ENCODE measurements at places on chromosomes 1 and 21.

- no peak for DNase-seq
- no peak overlapping the region for H3K4me3 ChIP-seq
Measured at GRCh38 chr21:42799516-42799915, 79.8 kb downstream of the WDR4 start.

DNA sequence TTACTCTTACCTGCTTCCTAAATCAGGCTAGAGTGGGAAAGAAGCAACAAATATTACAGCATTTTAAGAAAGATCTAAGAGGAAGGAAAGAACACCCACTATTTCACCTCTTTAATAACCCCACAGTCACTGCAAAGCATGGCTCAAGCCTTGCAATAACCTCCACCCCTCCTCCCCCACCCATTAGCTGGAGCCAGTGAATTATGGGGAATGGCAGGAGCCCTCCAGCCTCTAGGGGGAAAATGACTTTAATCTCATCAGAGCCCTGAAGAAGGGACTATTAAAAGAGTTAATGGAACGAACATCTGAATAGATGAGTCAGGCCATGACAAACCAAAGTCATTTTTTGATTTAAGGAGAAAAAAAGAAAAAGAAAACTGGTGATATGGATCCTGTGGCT lies 630.7 kb upstream of the PLXNA2 start:
- H3K36me3 ChIP-seq = no peaks in the 10 kb centered on the region
- no peak for DNase-seq
- no peak overlapping the region for H3K27ac ChIP-seq
- H3K4me3 ChIP-seq = no peak overlapping the region
- no peaks in the 10 kb centered on the region for H3K27me3 ChIP-seq
- H3K4me1 ChIP-seq = no peaks in the 10 kb centered on the region

- H3K4me3 ChIP-seq = no peak overlapping the region
- H3K4me1 ChIP-seq = peaks cover 30% of the 10 kb centered on the region
- H3K27me3 ChIP-seq = no peaks in the 10 kb centered on the region
Measured at GRCh38 chr1:224404916-224405603, 29.5 kb downstream of the WDR26 start.

GRCh38 chr1:32884726-32885125 lies 1.6 kb upstream of the HPCA start:
- no peak overlapping the region for H3K4me3 ChIP-seq
- H3K4me1 ChIP-seq = peaks cover 4% of the 10 kb centered on the region
- DNase-seq = no peak
- peaks cover 50% of the 10 kb centered on the region for H3K27me3 ChIP-seq
- no peaks in the 10 kb centered on the region for H3K36me3 ChIP-seq

DNA sequence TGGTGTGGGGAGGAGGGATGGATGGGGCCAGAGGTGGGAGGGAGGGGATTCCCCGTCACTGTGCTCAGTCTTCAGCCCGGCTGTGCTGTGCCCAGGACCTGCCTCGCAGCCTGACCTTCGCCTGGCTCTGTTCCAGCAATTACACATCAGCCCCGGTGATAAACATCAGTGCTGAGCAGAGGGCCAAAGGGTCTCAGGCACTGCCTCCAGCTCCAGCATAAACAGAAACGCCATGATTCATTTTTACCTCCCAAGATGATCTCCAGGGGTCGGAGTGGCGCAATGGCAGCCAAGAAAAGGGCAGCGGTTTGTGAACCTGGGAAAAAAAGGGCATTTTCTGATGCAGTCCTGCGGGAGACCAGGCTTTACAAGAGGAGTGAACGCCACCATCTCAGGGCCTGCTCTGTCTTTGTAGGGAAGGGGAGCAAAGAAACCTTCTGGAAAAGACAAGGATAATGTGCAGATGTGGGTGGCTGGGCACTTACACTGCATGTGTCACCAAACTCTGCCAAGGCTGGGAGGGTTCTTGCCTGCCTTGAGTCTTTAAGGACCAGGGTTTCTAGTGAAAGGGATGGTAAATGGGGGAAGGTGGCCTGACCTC lies 28.1 kb downstream of the SHISA4 start:
- peaks cover 11% of the 10 kb centered on the region for H3K27me3 ChIP-seq
- DNase-seq = no peak
- H3K36me3 ChIP-seq = no peaks in the 10 kb centered on the region
- no peak overlapping the region for H3K27ac ChIP-seq
- H3K4me3 ChIP-seq = no peak overlapping the region

- H3K36me3 ChIP-seq = peaks cover 2% of the 10 kb centered on the region
- H3K27me3 ChIP-seq = no peaks in the 10 kb centered on the region
- no peak for DNase-seq
Measured at GRCh38 chr1:20978413-20978812, 191.3 kb upstream of the HP1BP3 start.

GRCh38 chr1:102942324-102942723 lies 166.0 kb downstream of the COL11A1 start:
- no peaks in the 10 kb centered on the region for H3K4me1 ChIP-seq
- no peaks in the 10 kb centered on the region for H3K27me3 ChIP-seq
- no peak for DNase-seq
- H3K4me3 ChIP-seq = no peak overlapping the region
- H3K27ac ChIP-seq = no peak overlapping the region

- no peaks in the 10 kb centered on the region for H3K36me3 ChIP-seq
- H3K4me3 ChIP-seq = no peak overlapping the region
- no peak overlapping the region for H3K27ac ChIP-seq
- H3K27me3 ChIP-seq = no peaks in the 10 kb centered on the region
- no peak for DNase-seq
- no peaks in the 10 kb centered on the region for H3K4me1 ChIP-seq
Measured at GRCh38 chr1:195462646-195463045, 1145.6 kb downstream of the KCNT2 start.

DNA sequence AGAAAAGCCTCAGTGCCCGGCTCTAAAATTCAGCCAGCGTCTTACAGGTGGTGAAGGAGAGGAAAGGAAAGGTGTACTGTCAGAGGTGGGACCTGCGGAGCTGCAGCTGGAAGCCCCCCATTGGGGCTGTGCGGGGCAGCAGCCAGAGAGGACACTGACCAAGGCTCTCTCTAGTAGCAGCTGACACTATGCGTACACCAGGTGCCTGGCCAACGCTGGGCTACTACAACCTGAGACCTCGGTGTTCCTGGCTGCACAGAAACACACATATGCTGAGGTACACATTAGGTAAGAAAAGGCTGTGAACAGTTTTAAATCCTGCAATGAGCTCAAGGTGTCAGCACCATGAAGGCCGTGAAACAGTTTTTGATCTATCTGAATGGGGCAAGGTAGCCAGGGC lies 55.5 kb upstream of the EDN2 start:
- no peak overlapping the region for H3K4me3 ChIP-seq
- DNase-seq = no peak
- H3K27me3 ChIP-seq = peaks cover 1% of the 10 kb centered on the region
- H3K36me3 ChIP-seq = peaks cover 40% of the 10 kb centered on the region
- H3K4me1 ChIP-seq = peaks cover 13% of the 10 kb centered on the region
- no peak overlapping the region for H3K27ac ChIP-seq

GRCh38 chr1:54137534-54138061 lies 15.2 kb downstream of the CDCP2 start:
- H3K4me3 ChIP-seq = no peak overlapping the region
- no peaks in the 10 kb centered on the region for H3K4me1 ChIP-seq
- no peaks in the 10 kb centered on the region for H3K27me3 ChIP-seq
- DNase-seq = no peak
- no peaks in the 10 kb centered on the region for H3K36me3 ChIP-seq
- H3K27ac ChIP-seq = no peak overlapping the region

GRCh38 chr1:204146309-204146708 lies 5.5 kb downstream of the ETNK2 start:
- H3K27ac ChIP-seq = no peak overlapping the region
- H3K4me1 ChIP-seq = no peaks in the 10 kb centered on the region
- H3K27me3 ChIP-seq = peaks cover 19% of the 10 kb centered on the region
- H3K4me3 ChIP-seq = no peak overlapping the region
- DNase-seq = no peak
- H3K36me3 ChIP-seq = no peaks in the 10 kb centered on the region

DNA sequence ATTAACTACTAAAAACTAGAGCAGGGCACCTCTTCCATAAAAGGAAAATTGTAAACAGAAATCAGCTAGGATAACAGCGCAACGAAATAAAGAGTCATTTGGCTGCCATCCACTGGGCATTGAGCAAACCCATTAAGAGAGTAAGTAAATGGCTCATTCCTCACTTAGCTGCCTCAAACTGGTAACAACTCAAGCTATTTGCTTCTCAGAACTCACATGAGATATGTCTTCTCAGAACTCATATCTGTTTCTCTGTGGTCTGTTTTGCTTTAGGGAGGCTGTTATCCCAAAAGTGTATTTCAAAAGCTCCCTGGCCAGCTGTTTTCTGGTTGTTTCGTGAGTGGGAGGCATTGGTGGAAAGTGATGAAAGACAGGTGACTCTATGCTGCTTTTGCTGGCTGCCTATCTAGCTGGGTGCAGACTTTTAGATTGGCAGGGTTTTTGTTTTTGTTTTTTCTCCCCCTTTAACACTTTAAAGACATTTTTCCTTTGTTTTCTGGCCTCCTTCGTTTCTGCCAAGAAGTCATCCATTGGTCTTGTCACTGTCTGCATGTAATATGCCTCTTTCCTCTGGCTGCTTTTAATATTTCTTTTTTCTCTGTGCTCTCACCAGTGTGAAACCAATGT lies 269.2 kb upstream of the RGS18 start:
- H3K4me3 ChIP-seq = no peak overlapping the region
- no peak overlapping the region for H3K27ac ChIP-seq
- H3K27me3 ChIP-seq = no peaks in the 10 kb centered on the region
- no peak for DNase-seq
- no peaks in the 10 kb centered on the region for H3K4me1 ChIP-seq
- H3K36me3 ChIP-seq = no peaks in the 10 kb centered on the region

- H3K27ac ChIP-seq = no peak overlapping the region
- no peaks in the 10 kb centered on the region for H3K4me1 ChIP-seq
- no peak for DNase-seq
Measured at GRCh38 chr1:1760715-1761114, 17.6 kb downstream of the NADK start.

- no peaks in the 10 kb centered on the region for H3K4me1 ChIP-seq
- H3K4me3 ChIP-seq = no peak overlapping the region
- H3K36me3 ChIP-seq = no peaks in the 10 kb centered on the region
- no peak for DNase-seq
- H3K27ac ChIP-seq = no peak overlapping the region
Measured at GRCh38 chr1:201603613-201604232, 64.8 kb downstream of the NAV1 start.

GRCh38 chr1:36536727-36537126 lies 54.0 kb upstream of the CSF3R start:
- DNase-seq = no peak
- H3K27ac ChIP-seq = no peak overlapping the region
- peaks cover 12% of the 10 kb centered on the region for H3K27me3 ChIP-seq
- no peaks in the 10 kb centered on the region for H3K4me1 ChIP-seq
- H3K4me3 ChIP-seq = no peak overlapping the region

DNA sequence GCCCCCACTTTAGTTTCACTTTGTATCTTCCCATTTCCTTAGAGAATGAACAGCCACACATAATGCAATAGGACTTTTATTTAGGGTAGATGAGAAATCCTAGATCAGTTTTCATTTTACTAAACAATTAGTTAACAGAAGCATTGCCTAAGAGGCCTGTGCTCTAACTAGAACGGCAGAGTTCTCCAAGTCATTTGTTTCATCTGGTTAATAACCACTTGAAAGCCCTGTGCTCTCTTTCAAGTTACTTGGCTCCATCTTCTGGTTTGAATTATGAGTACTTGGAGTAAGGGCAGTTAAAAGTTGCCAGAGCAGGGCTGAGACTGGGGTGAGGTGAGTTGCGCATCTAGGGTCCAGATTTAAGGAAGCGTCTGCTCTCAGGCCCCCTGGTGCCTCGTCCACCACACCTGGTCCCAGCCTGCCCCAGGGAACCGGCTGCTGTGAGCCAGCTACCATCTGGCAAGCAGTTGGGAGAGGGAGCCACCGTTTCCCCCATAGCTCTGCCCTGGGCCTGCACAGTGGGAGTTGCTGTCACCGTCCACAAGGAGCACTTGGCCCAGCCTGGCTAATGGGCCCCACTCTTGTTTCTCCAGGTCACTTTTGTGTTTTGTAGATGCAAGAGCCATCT lies 18.1 kb upstream of the SLC44A3 start:
- H3K4me1 ChIP-seq = peaks cover 6% of the 10 kb centered on the region
- no peak overlapping the region for H3K4me3 ChIP-seq
- H3K27me3 ChIP-seq = peaks cover 3% of the 10 kb centered on the region

DNA sequence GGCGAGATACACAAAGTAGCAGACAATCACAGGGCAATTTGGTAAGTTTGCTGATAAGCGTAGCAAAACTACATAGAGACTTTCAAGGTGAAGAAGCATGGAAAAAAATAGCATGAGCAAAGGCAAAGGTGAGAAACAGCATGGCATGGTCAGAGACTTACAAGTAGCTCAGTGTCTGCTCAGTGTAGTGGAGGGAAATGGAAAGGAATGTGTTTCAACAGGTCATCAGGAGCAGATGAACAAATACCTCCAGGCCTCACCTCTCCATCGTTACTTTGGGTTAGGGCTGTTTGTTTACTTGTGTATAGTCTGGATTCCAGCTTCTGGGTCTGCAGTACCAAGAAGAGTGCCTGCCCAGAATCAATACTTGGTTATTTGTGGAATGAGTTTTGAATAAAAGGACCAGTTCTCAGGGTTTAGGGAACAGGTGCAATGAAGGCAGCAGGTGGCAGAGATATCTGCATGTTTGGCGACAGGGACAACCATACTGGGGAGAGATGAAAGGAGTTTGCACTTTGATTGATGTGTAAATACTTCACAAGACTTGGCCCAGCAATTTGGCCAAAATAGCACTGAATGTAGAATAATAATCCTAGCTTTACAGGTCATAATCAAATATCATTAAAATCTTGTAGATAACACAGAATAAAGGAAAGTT lies 97.0 kb upstream of the FGGY start:
- peaks cover 15% of the 10 kb centered on the region for H3K27me3 ChIP-seq
- no peaks in the 10 kb centered on the region for H3K36me3 ChIP-seq
- H3K4me1 ChIP-seq = no peaks in the 10 kb centered on the region
- H3K4me3 ChIP-seq = no peak overlapping the region
- no peak for DNase-seq
